ENCODE measurements at places on chromosomes 13 and 19. TPM values are rescaled to one million over a fixed set of nuclear protein-coding genes. Genes with fewer than 3 reads are reported as not detected.

DNA sequence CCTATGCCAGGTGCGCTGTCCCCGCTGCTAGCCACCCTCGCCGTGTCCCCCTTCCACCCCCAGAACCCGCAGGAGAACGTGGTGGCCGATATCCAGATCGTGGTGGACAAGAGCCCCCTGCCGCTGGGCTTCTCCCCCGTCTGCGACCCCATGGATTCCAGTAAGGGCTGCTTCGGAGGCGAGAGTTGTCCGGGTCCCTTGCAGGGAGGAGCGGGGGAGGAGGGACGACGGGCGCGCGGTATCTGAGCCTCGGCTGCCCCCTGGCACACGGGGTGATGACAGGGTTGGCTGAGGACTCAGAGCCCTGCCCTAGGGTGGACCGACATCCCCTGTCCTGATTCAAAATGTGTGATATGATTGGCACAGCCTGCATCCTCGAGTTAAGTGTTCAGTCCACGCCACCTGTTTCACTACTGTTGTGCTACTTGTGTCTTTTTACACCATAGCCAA is 653 bp downstream of the MVB12A start:
- no peak for DNase-seq

Gene CFAP97D2
- polyA plus RNA-seq, result not detected

GRCh38 chr19:55580628-55581144 is at the start of gene ZNF579:
TSS of gene ZNF579 (minus strand) at chr19:55580848. CDS start at chr19:55579639, 1,209 bp downstream.
- peak; percentile 52 for DNase-seq

DNA sequence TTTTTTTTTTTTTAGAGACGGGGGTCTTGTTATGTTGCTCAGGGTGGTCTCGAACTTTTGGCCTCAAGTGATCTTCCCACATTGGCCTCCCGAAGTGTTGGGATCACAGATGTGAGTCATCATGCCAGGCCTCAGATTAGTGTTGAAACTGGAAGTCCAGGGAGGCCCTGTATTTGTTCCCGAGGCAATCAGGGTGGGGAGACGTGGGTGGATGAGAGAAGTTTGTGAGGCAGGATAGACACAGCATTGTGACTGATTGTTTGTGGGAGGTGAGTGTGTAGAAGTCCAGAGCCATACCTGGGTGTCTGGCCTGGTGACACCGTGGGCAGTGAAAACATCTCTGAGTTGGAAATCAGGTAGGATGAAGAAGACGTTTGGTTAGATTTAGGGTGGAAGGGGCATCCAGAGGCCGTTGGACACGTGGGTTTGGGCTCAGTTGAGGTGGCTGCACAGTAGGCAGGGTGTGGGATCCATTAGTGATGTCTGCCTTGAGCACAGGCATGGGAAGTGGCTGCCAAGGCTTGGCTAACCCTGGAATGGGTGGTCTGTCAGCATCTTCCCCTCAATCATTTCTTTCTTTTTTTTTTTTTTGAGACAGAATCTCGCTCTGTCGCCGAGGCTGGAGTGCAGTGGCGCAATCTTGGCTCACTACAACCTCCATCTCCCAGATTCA is 12.4 kb downstream of the RTN2 start:
- no peak for DNase-seq

GRCh38 chr13:85277748-85278147 is 521.5 kb downstream of the SLITRK6 start:
- no peak for DNase-seq

DNA sequence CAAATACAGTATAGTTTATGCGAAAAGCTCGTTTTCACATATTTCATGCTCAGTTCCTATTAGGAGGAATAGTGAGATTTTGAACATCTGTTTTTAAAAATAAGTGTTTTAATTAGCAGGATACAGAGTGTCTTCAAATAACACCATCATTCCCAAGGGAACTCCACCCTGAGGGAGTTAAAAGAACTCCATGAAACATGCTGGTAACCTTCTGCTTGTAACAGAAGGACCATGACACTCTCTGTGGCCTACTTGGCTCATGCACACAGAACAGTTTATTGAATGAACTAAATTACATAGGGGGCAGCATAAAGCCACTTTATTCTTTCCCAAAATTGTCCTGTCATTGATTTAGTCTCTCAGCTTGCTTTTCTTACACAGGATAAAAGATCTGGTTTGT is 809.5 kb upstream of the SLITRK6 start:
- no peak for DNase-seq

Gene TNPO2
- polyA plus RNA-seq, result 18.4 TPM

DNA sequence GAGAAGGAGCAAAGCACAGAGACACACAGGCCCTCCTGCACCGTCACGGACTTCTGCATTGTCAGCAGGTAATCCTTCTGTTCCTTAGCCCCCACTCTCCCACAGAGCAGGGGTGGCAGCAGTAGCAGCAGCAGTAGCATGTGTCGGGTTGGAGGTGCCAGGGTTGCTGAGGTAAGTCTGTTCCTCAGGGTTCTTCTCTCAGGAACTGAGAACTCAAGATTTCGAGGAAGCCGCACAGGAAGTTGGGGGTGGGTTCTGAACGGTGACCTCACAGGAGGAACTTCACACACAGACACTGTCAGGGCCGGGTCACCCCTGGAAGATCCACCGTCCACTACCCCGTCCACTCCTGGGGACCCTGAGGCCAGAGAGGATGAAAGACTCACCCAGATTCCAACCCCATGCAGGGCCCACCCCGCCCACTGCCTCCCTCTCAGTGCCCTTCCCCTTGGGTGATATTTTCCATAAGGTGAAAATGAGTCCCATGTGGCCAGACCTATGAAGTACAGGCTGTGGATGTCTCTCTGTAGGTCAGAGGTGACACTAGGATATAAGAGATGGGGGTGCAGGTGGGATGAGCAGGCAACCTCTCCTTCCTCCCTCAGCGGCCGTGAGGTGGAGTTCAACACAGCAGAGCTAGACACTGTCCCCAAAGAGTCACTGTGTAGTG is at the start of gene SIGLEC12:
Gene SIGLEC12, minus strand, starts transcription at position 207 of the 670 bp plus-strand sequence. Its CDS starts 67 bp downstream, at position 140.
- no peak for DNase-seq

Gene LILRB1
- polyA plus RNA-seq, result 41.8 TPM

Gene C19orf73
- polyA plus RNA-seq, result 2.2 TPM

Gene SBNO2
- polyA plus RNA-seq, result 2.6 TPM

GRCh38 chr13:59437544-59438301 is 726.0 kb downstream of the DIAPH3 start:
- no peak for DNase-seq

- no peak for DNase-seq
Observed at GRCh38 chr13:41434831-41435520, 22.4 kb upstream of the RGCC start.

Gene USHBP1
- polyA plus RNA-seq, result 0.44 TPM

GRCh38 chr13:101116341-101116740 is 300.0 kb downstream of the NALCN start:
- no peak for DNase-seq

DNA sequence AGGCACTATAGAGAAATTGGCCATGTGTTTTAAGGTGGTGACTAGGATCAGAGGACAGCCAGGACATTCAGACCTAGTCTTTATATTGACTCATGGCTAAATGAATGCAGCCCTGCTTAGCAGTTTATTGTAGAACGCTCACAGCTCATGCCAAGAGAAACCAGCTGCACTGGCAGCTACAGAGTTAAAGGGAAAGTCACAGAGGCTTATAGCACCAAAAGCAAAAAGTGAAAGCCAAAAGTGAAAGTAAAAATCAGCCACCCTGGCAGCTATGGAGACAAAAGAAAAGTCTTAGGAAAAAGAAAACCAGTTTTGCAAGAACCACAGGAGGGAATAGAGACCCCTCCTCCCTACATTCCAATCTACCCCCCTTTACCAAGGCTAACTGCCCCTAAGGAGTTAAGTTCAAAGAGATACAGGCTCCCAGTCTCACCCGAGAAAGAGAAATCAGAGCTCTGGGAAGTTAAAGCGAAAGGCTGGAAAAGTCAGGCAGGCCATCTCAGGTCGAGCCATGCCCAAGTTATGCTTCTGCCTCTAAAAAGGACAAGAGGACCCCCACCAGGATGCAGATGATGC is 99.0 kb downstream of the ZNF429 start:
- no peak for DNase-seq

DNA sequence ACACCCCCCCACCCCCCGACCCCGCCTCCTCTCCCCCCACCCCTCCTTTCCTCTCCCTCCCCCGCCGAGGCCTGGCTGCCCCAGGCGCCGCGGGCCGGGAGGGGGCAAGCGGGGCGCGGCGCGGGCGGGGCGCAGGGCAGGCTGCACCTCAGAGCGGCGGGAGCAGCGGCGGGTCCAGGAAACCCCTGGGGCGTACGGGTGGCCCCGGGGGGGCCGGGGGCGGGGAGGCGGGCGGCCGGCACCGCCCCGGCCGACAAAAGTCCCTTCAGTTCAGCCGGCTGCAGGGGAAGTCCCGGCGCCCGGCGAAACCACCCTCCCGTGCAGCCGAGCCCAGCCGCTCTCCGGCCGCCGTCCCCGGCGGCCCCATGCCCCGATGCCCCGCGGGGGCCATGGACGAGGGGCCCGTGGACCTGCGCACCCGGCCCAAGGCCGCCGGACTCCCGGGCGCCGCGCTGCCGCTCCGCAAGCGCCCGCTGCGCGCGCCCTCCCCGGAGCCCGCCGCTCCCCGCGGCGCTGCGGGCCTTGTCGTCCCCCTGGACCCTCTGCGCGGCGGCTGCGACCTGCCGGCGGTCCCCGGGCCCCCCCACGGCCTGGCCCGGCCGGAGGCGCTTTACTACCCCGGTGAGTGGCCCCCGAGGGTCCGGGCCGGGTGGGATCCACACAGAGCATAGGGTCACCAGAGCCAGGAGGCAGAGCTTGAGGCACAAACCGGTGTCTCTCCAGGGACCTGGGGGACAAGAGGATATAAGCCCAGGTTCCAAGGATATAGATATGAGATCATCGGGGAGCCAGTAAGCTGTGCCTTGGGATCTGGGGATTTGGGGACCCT is at the start of gene BCL3:
Gene BCL3, plus strand, starts transcription at position 283 of the 829 bp plus-strand sequence. Its CDS starts 83 bp downstream, at position 366.
- DNase-seq, result no peak

Gene ZNF431
- polyA plus RNA-seq, result 7.5 TPM

DNA sequence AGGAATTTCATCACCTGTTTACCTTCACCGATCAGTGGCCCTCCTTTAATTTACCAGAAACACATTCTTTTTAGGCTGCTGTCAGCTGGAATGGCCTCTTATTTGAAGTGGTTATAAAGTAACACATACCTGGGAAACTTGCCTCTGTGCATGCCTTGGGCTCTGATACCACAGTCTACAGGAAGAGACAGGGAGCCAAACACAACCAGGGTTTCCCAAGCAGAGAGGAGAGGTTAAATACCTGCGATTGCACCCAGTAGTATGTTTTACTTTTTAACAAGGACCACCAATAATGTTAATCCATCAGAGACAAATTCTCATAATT is 444.0 kb upstream of the SGCG start:
- DNase-seq, result no peak

DNA sequence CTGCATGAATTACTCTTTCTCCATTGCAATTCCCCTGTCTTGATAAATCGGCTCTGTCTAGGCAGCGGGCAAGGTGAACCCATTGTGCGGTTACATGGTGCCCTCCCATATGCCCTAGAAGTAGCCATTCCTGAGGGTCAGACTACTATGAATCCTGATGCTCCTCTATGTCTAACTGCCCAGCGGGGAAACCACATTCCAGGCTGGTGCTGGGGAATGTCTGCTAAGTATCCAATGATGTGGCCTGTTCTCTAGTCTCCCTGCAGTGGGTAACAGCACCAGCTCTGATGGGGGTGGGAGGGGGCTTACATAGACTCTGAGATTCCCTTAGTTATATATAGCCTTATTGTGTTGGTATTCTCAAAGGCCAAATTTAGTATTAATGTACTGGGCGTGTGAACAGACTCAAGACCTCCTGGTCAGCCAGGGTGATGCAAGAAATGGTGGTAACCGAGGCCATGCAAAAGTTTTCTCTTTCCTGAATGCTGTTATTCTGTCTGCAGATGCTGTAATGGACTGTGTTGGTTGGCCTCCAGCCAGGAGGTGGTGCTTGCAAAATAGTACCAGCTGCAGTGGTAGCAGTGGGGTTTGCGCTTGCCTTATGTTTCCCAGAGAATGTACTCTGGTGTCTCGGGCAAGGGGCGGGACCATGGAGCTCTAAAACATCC is 564.8 kb upstream of the SLITRK1 start:
- DNase-seq, result no peak

Gene FFAR3
- polyA plus RNA-seq, result not detected

GRCh38 chr19:55228015-55228391 is 560 bp downstream of the TMEM86B start:
- DNase-seq, result no peak

GRCh38 chr19:8367327-8368001 is 3.5 kb downstream of the ANGPTL4 start:
- no peak for DNase-seq

Gene MICOS13
- 118 TPM for polyA plus RNA-seq

DNA sequence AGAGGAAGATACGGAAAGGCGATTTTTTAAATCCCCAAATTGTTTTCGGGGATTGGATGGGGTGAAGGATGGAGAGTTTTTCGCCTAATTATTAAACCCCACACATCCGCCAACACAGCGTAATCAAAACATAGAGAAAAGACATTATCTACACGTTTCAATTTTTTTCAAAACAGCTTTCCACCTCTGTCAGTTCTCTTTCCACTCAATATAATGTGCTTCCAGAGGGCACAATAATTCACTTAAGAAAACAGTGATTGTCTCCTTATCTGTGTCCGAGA is 435 bp upstream of the OBI1 start:
- DNase-seq, result no peak

DNA sequence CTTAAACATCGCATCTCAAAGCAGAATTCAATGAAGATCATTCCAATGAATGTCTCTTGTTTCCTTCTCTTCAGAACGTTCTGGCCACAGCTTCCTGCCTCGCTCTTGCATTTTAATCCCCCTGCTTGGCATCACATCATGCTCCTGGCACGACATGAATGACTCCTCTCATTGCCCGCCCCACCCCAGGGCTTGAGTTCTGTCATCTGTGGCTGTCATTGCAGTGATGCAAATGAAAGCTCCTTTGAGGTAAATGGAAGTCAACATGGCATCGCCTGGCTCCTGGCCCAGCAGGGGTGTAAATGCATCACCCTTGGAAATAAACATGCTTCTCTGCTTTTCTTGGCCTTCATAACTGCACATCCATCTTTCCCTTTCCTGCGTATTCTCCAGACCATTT is 48.6 kb downstream of the SCEL start:
- DNase-seq, result no peak

DNA sequence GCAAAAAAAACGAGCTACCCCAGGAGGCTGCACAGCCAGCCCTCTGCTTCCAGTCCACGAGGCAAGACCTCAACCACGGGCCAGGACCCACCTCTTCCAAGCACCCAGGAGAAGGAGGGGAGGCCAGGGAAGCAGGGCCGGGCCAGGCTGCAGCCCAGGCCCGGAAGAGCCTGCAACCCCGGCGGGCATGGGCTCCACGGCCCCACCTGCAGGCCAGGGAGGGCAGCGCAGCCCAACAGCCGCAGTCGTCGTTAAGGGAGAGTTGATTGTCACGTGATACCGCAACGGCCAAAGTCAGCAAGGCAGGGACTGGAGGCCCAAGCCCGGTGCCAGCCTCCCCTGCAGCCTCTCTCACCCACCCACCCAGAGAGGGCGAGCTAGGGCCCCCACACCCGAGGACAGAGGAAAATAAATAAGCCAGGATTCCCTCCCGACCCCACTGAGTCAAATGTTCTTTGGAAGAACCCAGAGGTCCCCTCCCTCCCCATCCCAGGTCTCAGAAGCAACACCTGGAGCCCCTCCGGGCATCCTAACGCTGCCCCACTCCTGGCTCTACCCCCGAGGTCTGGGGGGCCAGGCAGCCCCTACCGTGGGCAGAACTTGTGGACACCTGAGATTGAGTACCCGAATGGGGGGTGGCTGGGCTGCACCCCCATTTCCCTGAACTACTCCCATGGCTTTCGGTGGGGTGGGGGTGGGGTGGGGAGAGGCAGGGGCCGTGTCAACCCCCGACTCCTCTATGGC is 5.2 kb upstream of the REXO1 start:
- peak; percentile 43 for DNase-seq

- DNase-seq, result no peak
Observed at GRCh38 chr13:29359181-29359580, 236.3 kb downstream of the SLC7A1 start.

Gene OR4F17
- not detected for polyA plus RNA-seq
